ENCODE measurements at places on chromosomes 7 and 10.

- no peak for DNase-seq
These were observed 258.2 kb upstream of the SORCS1 start for GRCh38 chr10:107422681-107423080.

GRCh38 chr10:839550-840205 lies 91.8 kb downstream of the LARP4B start:
- DNase-seq: no peak

GRCh38 chr10:69963178-69963834 lies 89.3 kb upstream of the MACROH2A2 start:
- DNase-seq: no peak

DNA sequence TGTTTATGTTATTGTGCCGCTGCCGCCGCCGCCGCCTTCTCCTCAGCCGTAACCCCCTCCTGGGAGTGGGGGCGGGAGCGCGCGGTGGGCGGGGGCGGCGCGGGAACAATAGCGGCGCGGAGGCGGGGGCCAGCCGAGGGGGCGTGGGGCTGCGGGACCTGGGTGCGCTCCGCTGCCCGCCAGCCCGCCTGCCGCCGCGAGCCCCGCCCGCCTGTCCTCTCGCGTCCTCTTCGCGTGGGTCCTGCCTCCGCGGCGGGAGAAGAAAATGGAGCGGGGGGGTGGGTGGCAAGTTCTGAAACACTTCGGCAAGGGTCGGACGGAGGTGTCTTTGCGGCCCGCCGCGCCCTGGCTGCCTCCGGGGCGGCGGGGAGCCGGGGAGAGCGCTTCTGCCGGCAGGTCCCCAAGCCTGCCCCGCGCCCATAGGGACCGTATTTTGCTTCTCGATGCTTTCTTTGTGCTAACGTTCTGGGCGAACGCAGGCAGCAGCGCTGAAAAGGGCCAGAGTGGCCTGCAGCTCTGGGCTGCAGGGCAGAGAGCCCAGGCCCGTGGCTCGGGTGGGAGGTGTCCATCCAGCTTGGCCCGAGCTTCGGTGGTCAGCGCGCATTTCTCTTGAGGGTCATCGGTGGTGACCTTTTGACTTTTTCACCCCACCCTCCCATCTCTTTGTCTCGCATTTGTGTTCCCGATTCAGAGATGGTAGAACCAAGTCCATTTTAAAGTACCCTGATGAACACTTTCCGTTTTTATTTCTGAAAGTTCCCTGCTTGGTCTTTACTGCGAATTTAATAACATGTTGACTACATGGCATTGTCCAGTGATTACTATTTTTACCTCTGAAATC lies 613 bp downstream of the MAPK8 start:
- DNase-seq: peak; percentile 80

GRCh38 chr7:74455928-74456327 lies 2.2 kb downstream of the GTF2IRD1 start:
- no peak for DNase-seq

- no peak for DNase-seq
These were observed 4.0 kb upstream of the OPTN start for GRCh38 chr10:13095929-13096328.

GRCh38 chr7:45407730-45408408 lies 166.3 kb upstream of the ADCY1 start:
- DNase-seq: no peak

GRCh38 chr10:7199152-7199760 lies 211.6 kb downstream of the SFMBT2 start:
- DNase-seq: no peak

DNA sequence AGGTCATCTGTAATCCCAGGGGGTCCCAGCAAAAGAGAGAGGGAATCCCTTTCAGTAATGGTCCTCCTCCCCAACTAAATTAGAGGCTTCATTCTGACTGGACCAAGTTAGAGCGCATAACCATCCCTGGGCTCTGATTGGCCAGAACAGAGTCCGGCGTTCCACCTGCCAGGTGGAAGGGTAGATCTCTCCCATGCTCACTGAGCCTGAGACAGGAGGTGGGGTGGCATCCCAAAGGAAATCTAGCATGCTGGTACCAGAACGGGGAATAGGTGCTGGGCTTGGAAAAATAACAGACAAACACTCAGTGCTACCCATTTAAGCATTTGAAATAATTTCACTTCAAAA lies 21.0 kb upstream of the TSPAN33 start:
- DNase-seq: no peak
